IMR-90 (cell line): ENCODE measurements at places on chromosomes 5 and 9. TPM values are rescaled to one million over a fixed set of nuclear protein-coding genes. Genes with fewer than 3 reads are reported as not detected.

DNA sequence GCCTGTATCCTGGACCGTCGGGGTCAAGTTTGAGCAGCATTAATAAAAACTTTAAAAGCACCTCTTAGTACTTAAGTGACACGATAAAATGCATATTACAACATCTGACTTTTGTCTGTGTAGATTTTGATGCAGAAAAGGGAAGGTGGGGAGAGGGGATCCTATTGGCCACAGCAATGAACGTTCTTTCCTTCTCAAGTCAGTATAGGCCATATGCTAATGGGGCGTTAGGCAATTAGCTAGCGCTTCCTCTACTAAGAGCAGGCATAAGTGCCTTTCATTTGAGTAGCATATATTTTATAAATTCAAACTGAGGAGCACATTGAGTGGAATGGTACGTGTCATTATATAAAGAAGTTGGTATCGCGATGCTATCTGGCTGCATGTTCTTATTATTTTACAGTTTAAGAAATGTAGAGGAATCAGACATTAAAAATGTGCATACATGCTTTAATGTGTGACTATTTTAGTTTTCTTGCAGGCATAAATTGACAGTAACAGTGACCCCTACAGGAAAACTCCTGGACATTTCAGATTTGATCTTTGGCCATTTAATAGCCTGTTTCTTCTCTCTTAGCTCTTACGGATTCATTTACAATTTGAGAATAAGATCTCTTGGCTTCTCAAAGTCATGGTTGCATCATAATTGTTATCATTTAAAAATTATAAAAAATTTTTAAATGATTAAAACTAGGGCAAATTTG is 1.1 kb upstream of the GNA14 start:
- DNase-seq: no peak

DNA sequence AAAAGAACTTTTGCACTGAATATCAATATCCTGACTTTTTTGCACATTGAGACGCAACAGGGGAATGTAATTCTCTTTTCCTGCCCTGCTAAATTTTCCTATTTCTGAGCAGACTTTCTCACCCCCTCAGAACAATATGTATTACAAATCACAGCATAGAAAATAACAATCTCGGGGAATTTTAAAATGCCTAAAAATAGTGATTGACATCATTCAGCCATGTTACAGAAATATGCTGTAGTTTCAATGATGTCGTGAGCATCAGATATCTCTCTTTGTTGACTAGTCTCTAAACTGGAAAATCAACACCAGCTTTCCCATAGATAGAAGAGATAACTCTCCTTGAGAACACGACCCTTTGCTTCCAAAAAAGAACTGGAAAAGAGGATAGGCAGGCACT is 166.7 kb downstream of the ZDHHC21 start:
- DNase-seq: no peak

DNA sequence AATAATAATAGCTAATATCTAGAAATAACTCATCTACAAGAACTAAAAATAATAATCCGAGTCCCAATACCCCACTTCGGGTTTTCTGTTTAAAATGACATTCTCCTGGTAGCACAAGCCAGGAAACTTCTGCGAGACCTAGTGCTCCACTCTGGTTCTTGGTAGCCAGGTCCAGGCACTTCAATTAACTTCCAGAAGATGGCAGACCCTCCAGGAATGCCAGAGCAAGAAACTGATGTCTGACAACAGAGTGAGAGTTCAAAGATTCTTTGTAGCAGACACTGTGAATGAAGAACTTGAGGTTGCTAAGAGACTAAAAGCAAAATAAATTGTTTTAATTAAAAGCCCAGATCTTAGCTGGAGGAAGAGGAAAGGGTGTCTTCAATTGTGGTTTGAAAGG is 1963.3 kb upstream of the CDH9 start:
- no peak for DNase-seq

- no peak for DNase-seq
Measured at GRCh38 chr9:71774920-71775319, 6.6 kb upstream of the CEMIP2 start.

GRCh38 chr5:72472031-72472430 is 35.2 kb downstream of the ZNF366 start:
- DNase-seq: no peak

DNA sequence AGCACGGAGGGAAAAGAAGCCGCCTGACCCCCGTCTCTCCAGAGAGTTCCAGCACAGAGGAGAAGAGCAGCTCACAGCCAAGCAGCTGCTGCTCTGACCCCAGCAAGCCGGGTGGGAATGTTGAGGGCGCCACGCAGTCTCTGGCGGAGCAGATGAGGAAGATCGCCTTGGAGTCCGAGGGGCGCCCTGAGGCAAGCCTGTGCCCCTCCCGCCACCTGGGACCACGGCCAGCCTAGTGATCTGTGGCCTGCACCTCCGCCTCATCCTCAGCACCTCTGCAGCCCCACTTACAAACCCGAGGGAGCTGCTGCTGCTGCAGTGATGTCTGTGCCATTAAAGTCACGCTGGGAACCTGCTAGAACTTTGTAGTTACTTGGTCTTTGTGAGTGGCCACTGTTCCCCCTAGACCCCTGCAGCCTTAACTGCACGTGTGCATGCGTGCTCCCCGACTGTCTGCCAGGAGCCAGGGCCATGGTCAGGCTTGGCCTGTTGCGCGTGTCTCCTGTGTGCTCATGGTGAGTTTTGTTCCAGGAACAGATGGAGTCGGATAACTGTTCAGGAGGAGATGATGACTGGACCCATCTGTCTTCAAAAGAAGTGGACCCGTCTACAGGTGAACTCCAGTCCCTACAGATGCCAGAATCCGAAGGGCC is 12.5 kb downstream of the SQSTM1 start:
- DNase-seq: no peak

GRCh38 chr5:34652914-34653313 is 3.2 kb upstream of the RAI14 start:
- peak; percentile 74 for DNase-seq

GRCh38 chr5:153660919-153661318 is 170.4 kb downstream of the GRIA1 start:
- peak; percentile 10 for DNase-seq

DNA sequence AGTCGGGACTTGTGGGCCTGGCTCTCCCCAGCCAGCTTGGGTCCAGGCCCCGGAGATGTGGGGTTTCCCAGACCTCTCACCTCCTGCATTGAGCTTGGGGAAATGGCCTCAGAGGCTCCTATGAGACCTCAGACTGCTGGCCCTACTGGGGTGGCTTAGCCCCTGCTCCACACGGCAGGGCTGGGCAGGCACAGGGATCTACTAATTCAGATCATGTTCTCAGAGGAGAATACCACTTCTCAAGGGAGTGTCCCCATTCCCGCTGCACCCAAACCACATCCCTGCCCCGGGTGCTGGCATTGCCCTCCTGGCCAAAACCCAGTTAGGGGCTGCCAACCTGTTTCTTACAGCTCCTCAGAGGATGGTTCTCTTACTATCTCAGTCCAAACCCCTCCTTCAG is 82.1 kb upstream of the LMX1B start:
- no peak for DNase-seq

GRCh38 chr5:133694181-133694831 is 82.0 kb upstream of the FSTL4 start:
- DNase-seq: no peak

GRCh38 chr9:90998573-90998972 is 197.0 kb downstream of the SYK start:
- DNase-seq: no peak

- peak; percentile 34 for DNase-seq
Measured at GRCh38 chr5:41517909-41518308, 7.5 kb upstream of the PLCXD3 start.

- DNase-seq: no peak
Measured at GRCh38 chr5:93610581-93611272, 27.7 kb downstream of the NR2F1 start.

DNA sequence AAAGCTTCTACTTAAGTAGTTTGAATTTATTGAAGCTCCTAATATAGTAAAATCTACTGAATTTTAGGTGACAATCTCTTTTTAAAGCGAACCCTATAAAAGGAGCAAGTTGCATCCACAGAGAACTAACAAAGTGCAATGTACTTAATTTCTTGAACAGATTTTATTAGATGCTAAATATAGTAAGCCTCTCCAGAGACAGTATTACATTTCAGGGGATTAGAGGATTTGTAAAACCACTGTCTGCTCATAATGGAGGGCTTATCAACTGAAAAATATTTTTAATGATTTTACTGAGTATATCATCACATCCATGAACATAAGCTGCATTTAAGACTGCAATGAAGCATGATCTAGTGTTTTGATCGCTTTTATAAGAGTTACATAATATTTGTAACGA is 230.0 kb upstream of the EFNA5 start:
- DNase-seq: no peak

- no peak for DNase-seq
Measured at GRCh38 chr5:142777850-142778249, 7.7 kb downstream of the ARHGAP26 start.

DNA sequence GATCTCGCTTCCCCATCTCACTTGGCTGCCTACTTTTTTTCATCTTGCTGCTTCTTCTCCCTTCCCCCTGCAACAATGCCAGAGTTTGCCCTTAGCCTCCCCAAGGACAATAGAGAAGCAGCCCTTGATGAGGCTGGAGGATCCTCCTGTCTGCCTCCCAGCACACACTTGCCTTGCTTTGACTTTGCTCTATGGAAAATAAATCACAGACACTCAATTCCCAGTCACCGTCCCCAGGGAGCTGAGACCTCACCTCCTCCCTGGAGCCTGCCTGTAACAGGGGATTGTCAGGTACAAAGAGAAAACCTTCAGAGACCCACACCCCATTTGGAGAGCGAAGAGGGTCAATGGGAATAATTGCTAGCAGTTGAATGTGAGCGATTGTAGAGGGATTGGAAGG is 242.1 kb upstream of the ZNF462 start:
- no peak for DNase-seq

DNA sequence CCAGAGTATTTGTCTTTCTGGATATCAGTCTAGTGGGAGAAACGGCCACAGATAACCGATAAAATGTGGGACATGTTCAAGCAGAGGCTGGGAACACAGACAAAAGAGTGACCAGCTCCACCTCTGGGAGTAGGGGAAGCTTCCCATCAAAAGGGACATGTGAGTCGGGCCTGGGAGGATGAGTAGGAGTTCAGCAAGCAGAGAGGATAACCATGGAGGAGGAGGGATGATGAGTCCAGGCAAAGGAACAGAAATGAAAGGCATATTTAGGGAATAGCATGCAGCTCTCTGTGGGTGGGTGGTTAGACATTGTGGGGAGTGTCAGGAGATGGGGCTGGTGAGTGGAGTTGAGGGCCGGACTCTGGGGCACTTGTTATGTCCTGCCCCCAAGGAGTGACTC is 61.5 kb downstream of the ERGIC1 start:
- DNase-seq: no peak

- peak; percentile 62 for DNase-seq
Measured at GRCh38 chr5:165616490-165617405, 2111.3 kb downstream of the MAT2B start.

DNA sequence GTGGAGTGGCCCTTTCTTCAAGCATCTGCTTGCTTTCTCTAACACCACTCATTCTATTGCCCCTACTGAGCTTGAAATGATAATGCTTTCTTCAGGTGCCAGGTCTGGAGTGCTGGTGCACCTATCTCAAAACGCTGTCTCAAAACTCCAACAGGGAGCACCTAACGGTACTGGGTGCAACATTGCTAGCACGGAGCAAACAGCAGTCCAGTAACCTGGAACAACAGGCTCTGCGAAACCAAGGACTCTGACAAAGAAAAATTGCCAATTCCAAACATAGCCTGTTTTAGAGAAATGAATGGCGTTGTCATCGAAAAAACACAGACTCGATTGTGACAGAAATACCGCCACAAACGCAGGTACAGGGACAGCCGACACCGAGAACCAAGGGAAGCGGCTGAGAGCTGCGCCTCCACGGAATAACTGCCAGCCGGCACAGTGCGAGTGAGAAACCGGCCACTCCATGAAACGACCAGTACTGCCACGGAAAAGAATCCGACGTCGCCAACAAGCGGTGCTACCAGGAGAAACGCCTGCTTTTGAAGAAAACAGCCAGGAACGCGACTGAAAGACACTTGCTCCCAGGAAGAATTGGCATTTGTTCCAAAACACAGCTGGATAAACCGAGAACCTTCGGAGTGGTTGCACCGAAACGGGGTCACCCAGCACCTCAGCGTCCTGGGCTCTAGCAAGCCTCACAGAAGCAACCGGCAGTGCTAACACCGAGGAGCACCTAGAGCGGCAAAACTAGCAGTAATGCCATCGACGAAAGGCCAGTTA is 3.1 kb downstream of the ANXA2R start:
- peak; percentile 59 for DNase-seq

DNA sequence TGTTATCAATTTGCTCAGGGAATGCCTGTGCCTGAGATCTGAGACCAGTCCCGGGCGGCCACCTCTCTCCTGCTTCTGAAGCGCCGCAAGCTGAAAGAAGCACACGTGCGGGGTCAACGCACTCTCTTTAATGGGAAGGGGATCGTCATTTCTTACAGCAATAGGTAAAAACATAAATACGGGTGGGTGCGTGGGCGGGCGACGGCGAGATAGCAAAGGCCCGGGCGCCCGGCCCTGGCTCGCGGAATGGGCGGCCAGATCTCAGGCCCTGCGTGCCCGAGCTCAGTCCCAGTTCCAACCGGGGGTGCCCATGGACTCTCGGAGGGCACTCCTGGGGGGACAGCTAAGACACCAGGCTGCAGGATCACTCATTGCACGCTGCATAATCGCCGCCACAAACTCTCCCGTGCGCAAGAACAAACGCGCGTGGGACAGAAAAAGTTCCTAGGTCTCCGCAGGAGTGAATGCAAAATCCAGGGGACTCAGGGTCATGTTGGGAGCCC is 3.0 kb downstream of the NKX2-5 start:
- DNase-seq: no peak

Gene LHX3
- not detected in 2 replicates for polyA plus RNA-seq

Gene GPR21
- polyA plus RNA-seq: not detected in 2 replicates

Gene TMEM203
- 39.1 and 40.6 TPM in 2 replicates for polyA plus RNA-seq

Gene GRXCR2
- not detected in 2 replicates for polyA plus RNA-seq

Gene CTSV
- 0.53 and 0.75 TPM in 2 replicates for polyA plus RNA-seq

Gene RMRP
- 39.7 and 88.0 TPM in 2 replicates for polyA plus RNA-seq

Gene PCDHGA8
- 0.87 and 0.89 TPM in 2 replicates for polyA plus RNA-seq

Gene SLC45A2
- 0.07 TPM in 1 of 2 replicates, not detected in the other for polyA plus RNA-seq
